ENCODE measurements at places on chromosomes 3 and 15.

DNA sequence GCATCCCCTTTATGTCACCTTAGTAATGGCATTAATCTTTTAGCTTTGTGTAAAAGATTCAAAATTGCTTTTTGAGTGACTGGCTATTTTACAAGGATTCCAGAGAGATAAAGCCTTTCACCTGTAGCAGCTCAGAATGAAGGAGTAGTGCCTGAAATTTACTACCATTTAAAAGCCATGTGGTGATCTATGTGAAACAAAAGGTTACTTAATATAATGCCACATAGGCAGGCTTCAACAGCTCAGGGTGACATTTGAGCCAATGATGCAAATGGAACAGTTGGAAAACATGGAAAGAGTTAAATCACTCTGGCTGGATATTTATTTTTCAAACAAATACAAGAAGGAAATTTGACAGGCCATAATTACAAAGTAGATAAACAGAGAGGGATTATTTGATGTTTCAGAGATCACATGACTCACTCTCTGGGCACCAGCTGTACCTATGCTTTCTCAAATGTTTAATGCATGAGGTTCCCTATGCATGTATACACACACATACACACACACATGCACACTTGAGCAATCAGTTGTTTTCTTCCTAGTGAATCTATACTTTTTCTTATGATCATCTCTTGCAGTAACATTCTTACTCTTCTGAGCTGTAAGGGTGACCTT, 171.5 kb downstream of the ZMAT3 start:
- peak; percentile 99 for DNase-seq

GRCh38 chr3:143484846-143485512, 363.3 kb downstream of the SLC9A9 start:
- DNase-seq: no peak

GRCh38 chr15:92839696-92840095, 60.4 kb upstream of the CHD2 start:
- DNase-seq: peak; percentile 54

- no peak for DNase-seq
Measured at GRCh38 chr3:104987859-104988258, 378.9 kb upstream of the ALCAM start.

GRCh38 chr3:41518626-41519025, 319.3 kb downstream of the CTNNB1 start:
- no peak for DNase-seq

GRCh38 chr15:34203305-34203704, 6.6 kb downstream of the KATNBL1 start:
- DNase-seq: no peak

DNA sequence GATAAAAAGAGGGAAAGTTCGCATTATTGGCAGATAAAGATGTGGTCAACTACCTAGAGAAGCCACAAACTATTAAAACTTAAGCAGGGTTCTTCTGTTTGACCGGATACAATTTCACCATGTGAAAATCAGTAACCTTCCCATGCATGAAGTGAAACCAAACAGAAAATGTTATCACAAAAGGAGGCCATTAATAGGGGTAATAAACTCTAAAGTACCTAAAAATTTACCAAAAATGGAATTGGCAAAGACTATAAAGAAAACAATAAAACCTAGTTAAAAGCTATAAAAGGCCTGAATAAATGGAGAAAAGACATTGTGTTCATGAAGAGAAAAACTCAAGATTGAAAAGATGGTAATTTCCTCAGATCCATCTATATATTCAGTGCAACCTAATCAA, 83.4 kb downstream of the FEZF2 start:
- DNase-seq: no peak

GRCh38 chr3:40657623-40658022, 132.9 kb downstream of the ZNF621 start:
- DNase-seq: no peak

DNA sequence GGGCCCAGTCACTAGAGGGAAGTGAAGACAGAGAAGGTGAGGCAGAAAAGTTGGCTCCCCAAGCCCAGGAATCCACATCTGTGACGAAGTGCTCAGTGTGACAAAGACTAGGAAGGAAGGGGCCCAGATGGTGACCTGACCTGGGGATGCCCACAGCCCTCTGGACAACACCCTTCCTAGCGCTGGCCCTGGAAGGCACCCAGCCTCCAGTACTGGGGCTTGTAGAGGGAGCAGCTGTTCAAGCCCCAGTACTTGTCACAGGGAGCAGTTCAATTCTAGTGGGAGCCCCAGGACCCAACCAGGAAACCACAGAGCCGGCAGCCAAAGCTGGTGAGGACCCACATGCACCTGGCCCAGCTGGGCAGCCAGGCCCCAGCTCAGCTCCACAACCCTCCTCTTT, 190.8 kb downstream of the XXYLT1 start:
- no peak for DNase-seq
